NCI-H1092 treated with DMSO at 0.1 percent for 48 hours (cell line): ENCODE measurements at places on chromosomes 2 and 18.

DNA sequence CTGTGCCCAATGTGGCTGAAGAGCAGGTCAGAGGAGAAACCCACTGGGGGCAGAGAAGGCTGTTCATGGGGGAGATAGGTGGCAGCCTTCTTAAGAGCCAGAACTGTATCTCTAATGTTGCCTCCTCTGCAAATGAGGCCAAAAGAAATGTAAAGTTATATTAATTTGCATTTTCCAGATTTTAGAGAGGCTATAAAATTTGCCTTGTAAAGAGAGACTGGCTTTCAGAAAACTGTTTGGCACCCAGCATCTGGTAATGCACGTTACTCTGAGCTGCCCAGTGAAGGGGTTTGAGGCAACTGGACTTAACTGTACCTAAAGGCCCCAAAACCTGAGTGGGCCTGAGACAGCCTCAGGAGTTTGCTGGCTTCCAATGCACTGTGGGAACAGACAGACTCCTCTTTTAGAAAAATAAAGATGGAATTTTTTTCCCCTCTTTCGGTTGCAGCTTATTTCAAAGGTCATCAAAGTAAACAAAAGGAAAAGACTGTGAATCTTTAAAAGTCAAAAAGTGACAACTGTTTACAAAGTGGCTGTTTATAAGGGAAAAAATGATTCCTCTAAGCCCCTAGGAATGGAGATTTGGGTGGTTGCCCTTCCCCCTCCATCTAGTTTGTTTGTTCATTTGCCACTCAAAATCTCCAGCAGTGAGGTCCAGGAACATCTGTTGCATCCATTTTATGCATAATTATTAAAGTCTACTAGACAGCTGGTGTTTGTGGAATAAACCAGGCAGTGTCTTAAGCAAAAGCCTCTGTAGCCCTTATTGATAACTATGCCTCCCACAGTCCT, 132.2 kb upstream of the ZFP36L2 start:
- DNase-seq = peak; percentile 33

DNA sequence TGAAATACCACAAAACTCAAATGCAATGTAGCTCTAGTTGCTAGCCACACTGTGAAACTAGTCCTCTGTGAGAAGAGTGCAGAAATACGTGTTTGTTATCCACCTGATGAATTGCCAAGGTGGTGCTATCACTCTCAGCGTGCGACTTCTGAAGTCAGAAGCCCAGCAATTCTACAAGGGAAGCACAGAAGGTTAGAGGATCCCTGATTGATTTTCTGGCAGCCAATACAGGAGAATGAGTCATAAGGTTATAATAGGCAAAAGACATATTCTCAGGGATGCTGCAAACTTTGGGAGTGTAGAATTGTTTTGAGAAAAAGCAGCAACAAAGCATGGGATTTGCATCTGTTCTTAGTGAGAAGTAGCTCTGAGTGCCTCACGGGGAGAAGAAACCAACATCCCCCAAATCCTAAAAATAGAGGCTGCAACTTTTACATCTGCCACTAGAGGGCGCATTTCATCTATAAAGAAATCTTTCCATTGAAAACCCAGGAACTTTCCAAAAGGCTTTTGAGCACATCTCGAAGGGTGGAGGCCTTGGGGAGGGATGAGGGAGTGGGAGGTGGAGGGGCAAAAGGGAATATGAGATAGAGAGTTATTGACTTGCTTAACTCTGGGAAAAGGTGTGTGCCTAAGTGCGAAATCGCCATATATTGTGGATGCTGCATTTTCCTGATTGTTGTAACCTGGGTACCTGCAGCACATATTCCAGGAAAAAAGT, 78.0 kb downstream of the TMEM182 start:
- DNase-seq = peak; percentile 40

GRCh38 chr2:240561325-240561971, 1.3 kb downstream of the DUSP28 start:
- no peak for DNase-seq

- no peak for DNase-seq
Measured at GRCh38 chr2:74703373-74703772, 49.3 kb downstream of the SEMA4F start.

- no peak for DNase-seq
Measured at GRCh38 chr2:207983641-207984042, 41.7 kb downstream of the PLEKHM3 start.

DNA sequence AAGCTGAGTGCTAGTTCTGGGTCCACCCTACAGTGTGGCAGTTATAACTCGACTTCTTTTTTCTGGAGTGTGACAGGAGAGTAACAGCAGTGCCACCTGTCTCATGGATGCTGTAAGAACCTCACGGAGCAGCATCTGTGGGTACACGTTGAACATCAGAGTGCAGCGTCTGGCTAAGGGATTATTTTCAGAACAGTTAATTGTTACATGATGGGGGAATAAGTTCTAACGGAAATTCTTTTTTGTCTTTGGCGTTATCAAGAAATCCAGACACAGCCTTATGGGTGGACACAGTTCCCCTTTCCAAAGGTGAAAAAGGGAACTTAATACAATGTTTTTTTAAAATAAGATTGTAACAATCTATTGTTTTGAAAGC, 28.3 kb upstream of the TOGARAM2 start:
- no peak for DNase-seq
